ENCODE measurements at places on chromosomes 16 and 17.

DNA sequence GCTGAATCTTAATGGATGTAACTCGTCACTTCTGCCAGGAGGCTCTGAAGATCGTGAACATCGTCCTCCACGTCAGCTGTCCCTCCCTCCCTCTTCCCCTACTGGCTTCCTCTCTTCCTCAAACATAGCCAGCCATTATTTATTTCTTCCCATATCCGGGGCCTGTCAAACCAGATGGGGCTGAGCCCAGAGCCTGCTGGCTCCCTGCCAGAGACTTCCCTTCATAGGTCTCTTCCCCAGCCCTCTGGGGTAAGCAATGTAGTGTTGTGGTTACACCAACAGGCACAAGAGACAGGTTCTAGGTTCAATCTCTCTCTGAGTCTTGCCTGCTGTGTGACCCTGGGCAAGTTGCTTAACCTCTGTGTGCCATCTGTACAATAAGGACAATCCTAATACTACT, 40.1 kb upstream of the ZFP90 start:
- DNase-seq: no peak

DNA sequence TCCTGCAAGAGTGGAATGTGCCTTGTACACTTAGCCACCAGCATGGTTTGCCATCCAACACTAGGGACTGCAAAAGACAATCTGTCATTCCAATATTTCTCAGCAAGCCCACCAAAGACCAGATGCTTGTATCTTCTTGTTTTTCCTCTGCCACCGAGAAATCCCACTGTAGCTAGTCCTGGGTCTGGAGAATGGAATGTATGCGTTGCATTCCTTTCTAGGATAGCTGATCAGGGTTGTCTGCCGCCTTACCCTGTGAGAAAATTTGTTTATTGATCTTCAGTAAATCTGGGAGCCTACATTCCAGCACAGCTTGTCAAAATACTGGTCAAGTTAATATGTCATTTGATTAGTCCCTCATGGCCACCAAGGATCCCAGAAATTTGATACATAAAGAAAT, 28.1 kb upstream of the ADAMTS18 start:
- DNase-seq: no peak

DNA sequence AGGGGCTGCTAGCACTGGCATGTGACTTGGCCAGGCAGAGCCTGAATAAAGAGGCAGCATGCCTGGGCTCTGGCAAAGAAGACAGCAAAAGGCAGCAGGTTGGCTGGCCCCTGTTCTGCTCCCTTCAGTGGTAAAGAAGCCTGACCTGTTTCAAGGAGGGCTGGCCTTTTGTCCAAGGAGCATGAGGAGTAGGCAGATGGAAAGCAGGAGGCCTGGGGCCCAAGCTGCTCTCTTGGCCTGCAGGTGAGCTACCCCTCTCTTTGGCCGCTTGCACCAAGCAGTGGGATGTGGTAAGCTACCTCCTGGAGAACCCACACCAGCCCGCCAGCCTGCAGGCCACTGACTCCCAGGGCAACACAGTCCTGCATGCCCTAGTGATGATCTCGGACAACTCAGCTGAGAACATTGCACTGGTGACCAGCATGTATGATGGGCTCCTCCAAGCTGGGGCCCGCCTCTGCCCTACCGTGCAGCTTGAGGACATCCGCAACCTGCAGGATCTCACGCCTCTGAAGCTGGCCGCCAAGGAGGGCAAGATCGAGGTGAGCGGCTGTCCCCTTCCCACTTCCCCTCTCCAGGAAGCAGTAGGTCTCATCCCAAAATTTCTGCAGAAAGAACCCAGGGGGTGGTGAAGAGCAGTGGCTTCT, 8.0 kb downstream of the TRPV2 start:
- DNase-seq: no peak

- no peak for DNase-seq
These were observed 24.6 kb downstream of the SLC6A4 start for GRCh38 chr17:30210901-30211300.

DNA sequence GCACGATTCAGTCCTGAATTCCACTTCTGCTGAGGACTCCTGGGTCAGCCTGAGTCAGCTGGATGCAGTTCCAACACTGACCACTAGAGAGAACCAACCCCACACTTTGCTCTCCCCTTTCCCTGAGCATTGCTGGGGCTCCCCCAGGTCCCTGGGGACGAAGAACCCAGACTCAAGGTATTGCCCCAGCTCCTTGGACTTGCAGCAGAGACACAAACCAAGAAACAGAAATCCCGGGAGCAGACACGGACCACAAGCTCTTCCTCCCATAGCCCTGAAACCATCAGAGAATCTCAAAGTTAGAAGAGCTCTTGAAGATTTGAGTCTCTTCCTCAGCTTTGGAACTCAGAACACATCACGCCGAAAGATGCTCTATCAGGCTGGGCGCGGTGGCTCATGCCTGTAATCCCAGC, 678 bp upstream of the GH1 start:
- peak; percentile 74 for DNase-seq

Data from activated CD4-positive, CD25-positive, alpha-beta regulatory T cell treated with anti-CD3 and anti-CD28 coated beads, Interleukin-2, amount 50 U/mL, for 72 hours (primary cell).